ENCODE measurements at places on chromosomes 5 and 9.

DNA sequence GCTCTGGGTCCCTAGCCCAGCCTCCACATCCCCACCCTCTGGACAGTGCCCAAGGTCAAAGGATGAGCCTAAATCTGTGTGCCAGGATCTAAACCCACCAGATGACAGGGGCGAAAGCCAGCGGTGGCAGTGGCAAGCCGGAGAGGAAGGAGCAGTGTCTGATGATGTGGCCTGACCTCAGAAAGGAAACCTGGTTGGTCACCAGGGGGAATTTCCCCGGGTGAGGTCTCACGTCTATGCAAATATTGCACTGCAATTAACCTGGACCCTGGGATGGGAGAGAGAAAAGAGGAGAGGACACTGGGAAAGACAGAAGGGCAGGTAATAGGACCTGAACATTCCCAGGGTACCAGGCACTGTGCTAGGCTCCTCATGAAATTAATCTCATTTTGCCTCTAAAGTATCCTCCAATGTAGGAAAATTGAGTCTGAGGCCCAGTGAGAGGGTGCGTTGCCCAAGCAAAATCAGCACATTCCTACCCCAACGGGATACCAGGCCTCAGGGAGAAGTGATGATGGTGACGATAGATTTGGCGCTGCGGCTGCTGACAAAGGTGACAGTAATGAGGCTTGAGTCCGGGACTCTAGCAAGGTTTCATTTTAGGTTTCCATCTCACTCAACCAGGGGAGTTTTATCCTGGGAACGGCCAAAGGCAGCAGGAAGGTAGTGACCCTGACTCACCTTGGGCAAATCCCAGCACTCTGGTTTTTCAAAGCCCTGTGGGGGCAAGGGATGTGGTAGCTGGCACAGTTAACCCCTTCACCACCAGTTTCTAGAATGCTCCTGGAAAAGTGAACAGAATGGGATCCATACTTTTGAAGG lies 13.4 kb upstream of the TNIP1 start:
- peak; percentile 52 for DNase-seq

DNA sequence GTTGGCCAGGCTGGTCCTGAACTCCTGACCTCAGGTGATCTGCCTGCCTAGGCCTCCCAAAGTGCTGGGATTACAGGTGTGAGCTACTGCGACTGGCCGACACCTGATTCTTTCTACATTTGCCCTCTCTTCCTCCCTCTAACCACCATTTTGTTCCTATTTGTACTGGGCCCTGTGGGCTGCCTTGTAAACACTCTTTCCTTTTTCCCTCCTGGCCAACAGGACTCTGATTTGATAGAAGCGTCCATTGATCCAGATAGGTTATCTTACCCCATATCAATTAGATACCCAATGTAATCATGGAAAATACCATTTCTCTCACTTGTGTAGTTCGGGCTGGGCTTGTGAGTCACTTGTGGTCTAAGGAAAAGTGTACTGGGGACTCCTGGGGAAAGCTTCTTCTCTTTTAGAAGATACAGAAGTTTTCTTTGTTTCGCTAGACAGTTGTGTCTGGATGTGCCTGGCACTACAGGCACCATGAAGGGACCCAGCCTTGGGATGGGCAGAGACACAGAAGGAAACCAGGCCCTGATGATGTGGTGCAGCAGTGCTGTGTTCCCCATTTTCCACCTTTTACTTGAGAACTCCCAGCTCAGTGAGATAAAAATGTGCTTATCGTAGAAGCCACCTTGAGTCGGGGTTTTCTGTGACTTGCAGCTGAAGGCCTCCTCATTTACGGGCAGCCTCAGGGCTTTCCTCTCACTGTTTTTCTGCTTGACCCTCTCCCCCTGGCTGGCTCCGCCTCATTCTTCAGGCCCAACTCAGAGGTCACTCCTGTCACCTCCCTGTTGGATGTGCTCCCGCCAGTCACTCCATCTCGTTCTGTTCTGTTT lies 32.8 kb upstream of the CPEB4 start:
- DNase-seq = no peak

DNA sequence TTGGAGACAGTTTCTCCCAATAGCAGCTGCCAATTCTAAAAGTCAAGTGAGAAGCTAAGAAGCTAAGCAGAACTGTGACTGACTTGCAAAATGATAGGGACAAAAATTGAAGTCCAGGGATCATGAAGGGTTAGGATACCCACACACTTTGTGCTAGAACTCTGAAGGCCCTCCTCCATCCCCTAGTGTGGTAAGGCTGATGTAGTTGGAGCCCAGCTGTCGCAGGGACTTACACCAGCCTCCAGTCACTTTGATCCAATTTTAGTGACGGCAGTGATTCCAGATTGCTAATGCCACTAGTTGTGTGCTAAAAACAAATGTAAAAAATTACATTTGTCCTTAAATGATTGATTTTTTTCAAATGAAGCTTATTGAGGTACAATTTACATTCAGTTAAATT lies 742.7 kb upstream of the ZNF608 start:
- DNase-seq = no peak

DNA sequence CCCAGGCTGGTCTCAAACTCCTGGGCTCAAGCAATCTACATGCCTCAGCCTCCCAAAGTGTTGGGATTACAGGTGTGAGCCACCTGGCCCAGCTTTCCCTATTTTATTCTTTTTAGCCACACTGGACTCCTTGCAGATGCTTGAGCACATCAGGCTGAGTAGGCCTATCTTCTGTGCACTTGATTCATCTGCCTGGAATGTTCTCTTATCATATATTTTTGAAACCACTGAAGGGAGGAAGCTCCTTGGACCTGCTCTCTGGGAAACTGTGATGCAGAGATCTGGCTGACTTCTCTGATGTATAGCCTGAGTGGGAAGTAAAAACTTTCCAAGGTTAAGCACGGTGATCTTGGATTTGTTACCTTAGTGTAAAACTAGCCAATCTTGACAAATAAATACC lies 6.5 kb upstream of the MAT2B start:
- DNase-seq = no peak

GRCh38 chr9:131960851-131961495 lies 118.7 kb downstream of the MED27 start:
- no peak for DNase-seq

DNA sequence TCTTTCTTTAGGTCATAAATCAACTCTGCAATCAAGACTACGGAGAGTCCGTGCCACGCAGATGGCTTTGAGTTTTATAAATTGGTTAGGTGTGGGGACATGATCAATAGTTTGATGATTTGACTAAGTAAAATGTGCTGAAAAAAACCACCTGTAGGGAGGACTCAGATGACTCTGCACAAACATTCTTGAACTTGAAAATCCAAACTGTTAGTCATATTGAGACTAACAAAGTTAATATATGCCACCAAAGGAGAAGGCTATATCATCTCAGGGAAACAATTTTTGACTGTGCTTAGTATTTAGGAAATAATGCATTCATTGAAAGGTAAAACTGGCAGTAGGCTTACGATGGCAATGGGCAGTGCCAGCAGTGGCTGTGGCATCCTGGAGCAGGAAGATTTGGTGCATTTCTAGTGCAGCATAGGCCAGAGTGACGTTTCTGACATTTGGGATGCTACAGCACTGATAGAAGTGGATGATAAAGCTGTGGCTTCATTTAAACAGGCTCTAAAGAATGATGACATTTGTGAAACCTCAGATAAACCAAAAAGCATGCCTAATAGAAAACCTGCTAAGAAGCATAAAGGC lies 291.1 kb downstream of the MLLT3 start:
- DNase-seq = no peak

GRCh38 chr5:125410537-125411070 lies 664.2 kb upstream of the ZNF608 start:
- DNase-seq = no peak

DNA sequence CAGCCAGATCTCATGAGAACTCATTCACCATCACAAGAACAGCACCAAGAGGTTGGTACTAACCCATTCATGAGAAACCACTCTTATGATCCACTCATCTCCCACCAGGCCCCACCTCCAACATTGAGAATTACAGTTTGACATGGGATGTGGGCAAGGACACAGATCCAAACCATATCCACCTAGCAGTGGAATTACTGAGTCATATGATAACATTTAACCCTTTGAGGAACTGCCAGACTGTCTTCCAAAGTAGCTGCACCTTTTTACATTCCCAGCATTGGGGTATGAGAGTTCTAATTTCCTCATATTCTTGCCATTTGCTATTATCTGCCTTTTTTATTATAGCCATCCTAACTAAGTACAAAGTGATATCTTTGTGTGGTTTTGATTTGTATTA lies 51.9 kb downstream of the CTNNA1 start:
- no peak for DNase-seq

DNA sequence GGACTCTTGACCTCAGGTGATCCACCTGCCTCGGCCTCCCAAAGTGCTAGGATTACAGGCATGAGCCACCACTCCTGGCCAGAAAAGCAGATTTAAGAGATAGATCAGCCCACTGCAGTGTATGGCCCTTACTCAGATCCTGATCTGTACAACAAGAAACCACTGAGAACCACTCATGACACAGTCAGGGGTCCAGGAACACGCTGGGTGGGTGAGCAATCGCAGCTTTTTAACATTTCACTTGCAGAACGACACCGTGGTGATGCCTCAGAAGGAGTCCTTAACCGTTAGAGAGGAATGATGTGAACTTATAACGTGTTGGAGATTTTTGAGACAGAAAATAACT lies 45.3 kb upstream of the NSMF start:
- DNase-seq = no peak

GRCh38 chr9:130053504-130054324 lies at the start of gene GPR107:
GPR107 (plus strand) TSS chr9:130053906; CDS start chr9:130053933, 27 bp downstream.
- DNase-seq = peak; percentile 80

- no peak for DNase-seq
Observed at GRCh38 chr9:108489567-108489966, 366.2 kb downstream of the ACTL7B start.

DNA sequence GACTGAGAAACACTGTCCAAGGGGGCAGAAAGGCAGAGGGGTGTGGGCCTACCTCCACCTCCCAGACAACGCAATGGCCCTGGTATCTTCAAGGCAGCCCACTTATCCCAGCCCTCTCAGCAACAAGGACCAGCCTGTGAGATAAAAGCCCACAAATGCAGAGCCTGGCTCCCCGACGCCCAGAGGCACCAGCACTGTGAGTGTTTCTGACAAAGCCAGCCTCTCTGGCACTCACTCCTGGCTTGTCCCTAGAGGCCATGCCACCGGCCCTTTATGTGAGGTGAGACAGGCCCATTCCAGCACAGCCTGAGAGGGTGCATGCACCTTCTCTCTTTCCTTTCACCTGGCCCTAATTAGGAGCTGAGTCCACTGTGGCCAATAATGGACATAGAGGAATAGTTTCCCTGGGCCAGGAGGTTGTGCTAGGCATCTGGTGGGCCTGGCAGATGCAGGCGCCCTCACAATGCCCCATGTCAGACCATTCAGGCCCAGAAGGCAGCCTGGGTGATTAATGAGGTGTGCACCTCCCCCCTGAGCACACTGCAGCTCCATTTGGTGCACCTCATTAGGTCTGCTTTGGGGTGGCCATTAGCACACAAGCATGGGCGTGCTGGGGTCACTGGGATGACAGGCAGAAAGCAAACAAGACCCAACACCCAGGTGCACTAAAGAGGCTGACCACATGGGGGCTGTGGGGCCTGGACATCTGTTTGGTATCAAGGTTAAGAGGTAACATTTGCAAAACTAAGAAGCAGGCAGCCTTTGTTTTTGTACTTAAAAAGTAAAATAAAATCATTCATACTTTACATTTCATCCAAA lies 176.0 kb downstream of the MED10 start:
- DNase-seq = no peak

GRCh38 chr9:107178293-107178692 lies 104.8 kb upstream of the RAD23B start:
- no peak for DNase-seq

- no peak for DNase-seq
Observed at GRCh38 chr9:109549386-109549785, 51.3 kb upstream of the PTPN3 start.

GRCh38 chr5:55392669-55393068 lies 84.9 kb downstream of the MTREX start:
- DNase-seq = no peak

- no peak for DNase-seq
Observed at GRCh38 chr9:121601194-121601593, 50.2 kb upstream of the DAB2IP start.

- DNase-seq = no peak
Observed at GRCh38 chr9:97459326-97459725, 42.1 kb upstream of the TMOD1 start.

DNA sequence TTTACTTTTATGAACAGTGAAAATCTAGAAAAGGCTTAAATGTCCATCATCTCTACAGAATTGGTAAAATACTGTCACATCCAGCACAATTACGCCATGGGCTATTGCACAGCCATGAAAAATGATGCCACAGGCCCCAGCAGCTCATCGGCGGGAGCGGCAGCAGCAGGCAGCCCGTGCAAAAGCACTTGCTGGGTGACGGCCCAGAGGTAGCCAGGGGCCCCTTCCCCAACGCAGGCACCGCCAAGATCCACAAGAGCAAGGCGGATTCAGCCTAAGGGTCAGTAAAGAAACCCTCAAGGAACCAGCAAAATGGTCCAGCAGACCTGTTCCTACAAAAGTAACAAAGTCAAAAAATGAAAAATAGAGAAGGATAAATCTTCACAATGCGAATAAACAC lies 272.7 kb downstream of the AGTPBP1 start:
- DNase-seq = no peak

DNA sequence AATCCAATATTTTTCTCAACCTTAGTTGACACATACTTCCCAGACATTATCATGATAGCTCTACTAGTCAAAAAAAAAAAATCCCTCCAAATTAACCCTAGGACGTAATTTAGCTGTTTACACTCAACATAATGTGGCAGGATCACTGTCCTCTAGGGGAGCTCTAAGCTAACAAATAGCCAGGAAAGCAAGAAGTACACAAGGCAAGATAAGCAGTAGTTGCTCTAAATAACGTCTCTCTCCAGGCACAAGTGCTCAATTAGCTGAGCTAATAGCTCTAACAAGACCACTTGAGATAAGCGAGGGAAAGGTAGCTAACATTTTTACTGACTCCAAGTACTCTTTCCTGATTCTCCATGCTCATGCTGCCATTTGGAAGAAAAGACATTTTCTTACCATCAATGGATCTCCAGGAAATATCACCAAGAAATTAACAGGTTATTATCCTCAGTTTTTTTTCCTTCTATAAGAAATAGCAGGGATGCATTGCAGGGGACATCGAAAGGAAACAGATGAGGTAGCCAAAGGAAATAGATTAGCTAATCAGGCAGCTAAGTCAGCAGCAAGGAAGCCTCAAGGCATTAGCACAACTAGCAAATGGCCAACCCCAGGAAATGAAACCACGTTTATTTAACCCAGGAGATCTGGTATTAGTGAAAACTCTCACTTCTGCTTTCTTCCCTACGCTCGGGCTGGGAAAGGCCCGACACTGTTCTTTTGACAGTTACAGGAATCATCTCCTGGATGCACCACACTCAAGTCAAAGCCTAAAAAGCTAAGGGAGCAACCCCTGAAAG lies 614.1 kb downstream of the PTPRD start:
- no peak for DNase-seq

GRCh38 chr5:136006761-136007251 lies 22.0 kb upstream of the TGFBI start:
- DNase-seq = no peak

DNA sequence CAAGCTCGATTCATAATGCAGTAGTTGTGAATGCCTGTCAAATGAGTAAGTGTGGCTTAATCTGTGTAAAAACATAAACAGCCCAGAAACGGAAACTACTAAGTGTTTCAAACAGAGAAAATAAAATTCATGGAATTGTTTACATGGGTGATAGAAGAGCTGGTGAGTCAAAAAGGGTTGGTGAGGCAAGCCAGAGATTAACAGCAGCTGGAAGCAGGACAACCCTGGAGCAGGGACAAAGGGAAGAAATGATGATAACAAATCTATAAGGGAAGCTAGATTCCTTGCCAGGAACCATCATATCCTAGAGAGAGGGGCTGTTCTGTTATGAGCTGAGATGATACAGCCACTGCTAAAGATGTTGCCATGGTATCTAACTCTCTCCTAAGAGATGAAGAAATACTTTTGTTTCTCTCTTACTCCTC lies 18.0 kb upstream of the PRR16 start:
- no peak for DNase-seq
